ENCODE measurements at places on chromosomes 3 and 15.

GRCh38 chr3:62556121-62556815 is 182.9 kb upstream of the FEZF2 start:
- no peaks in the 10 kb centered on the region for H3K4me1 ChIP-seq
- no peak overlapping the region for H3K4me3 ChIP-seq
- H3K27me3 ChIP-seq: no peaks in the 10 kb centered on the region
- no peak for DNase-seq
- H3K36me3 ChIP-seq: no peaks in the 10 kb centered on the region

DNA sequence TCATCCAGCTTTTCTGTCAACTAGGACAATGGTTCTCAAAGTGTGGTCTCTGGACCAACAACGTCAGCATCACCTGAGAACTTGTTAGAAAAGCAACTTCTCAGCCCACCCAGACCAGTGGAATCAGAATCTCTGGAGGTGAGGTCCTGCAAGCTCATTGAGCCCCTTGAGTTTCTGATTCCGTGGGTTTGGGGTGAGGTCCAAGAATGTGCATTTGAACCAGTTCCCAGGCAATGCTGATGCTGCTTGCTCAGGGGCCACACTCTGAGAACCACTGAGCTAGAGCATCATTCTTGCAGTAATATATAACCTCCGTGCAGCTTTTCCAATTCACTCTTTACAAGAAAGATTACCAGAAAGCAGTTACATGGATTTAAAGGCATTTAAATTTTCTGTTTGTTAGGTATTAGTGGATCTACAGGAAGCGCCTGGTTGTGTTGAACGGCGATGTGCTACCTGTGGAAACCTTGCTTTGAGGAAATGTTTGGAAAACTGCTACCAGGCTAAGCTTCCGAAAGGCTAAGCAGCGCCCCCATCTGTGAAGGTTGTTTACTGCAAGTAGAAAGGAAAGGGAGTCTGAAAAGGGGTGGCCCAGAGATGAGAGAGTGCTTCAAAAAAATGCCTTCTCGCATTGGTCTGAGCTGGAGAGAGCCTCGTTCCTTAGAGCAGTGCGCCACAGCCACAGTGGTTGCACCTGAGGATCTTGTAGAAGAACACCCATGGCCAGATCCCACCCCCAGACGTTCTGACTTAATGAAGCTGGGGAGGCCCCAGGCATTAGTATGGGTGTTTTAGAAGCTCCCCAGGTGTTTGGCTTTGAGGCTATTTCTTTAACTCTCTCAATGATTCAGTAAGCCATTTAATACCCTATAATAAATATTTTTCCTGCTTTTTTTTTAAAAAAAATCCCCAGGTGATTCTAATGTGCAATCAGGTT is 50.0 kb downstream of the RLBP1 start:
- H3K27me3 ChIP-seq: no peaks in the 10 kb centered on the region
- DNase-seq: peak; percentile 71
- H3K27ac ChIP-seq: no peak overlapping the region
- H3K4me3 ChIP-seq: no peak overlapping the region

- H3K27ac ChIP-seq: no peak overlapping the region
- H3K36me3 ChIP-seq: no peaks in the 10 kb centered on the region
- no peaks in the 10 kb centered on the region for H3K4me1 ChIP-seq
- DNase-seq: no peak
Observed at GRCh38 chr3:24911076-24911475, 416.4 kb upstream of the THRB start.

- no peak overlapping the region for H3K27ac ChIP-seq
- DNase-seq: no peak
- no peaks in the 10 kb centered on the region for H3K36me3 ChIP-seq
- H3K4me1 ChIP-seq: no peaks in the 10 kb centered on the region
- no peak overlapping the region for H3K4me3 ChIP-seq
Observed at GRCh38 chr3:41888368-41889076, 73.4 kb downstream of the ULK4 start.

GRCh38 chr3:138705675-138706074 is 97.1 kb downstream of the FAIM start:
- no peaks in the 10 kb centered on the region for H3K36me3 ChIP-seq
- no peak overlapping the region for H3K4me3 ChIP-seq
- H3K27me3 ChIP-seq: no peaks in the 10 kb centered on the region
- H3K4me1 ChIP-seq: no peaks in the 10 kb centered on the region
- no peak for DNase-seq

GRCh38 chr3:143810953-143811265 is 37.4 kb downstream of the SLC9A9 start:
- no peak overlapping the region for H3K4me3 ChIP-seq
- H3K27me3 ChIP-seq: no peaks in the 10 kb centered on the region
- DNase-seq: no peak
- H3K4me1 ChIP-seq: no peaks in the 10 kb centered on the region
- H3K36me3 ChIP-seq: no peaks in the 10 kb centered on the region

GRCh38 chr15:28911310-28911931 is 25.6 kb downstream of the APBA2 start:
- no peaks in the 10 kb centered on the region for H3K27me3 ChIP-seq
- DNase-seq: no peak
- no peaks in the 10 kb centered on the region for H3K36me3 ChIP-seq

- no peak overlapping the region for H3K4me3 ChIP-seq
Observed at GRCh38 chr3:20136231-20136630, 49.8 kb downstream of the SGO1 start.

GRCh38 chr3:194852831-194853508 is 167.3 kb downstream of the FAM43A start:
- H3K4me3 ChIP-seq: no peak overlapping the region
- no peaks in the 10 kb centered on the region for H3K27me3 ChIP-seq
- H3K4me1 ChIP-seq: no peaks in the 10 kb centered on the region
- H3K27ac ChIP-seq: no peak overlapping the region
- DNase-seq: no peak

- H3K4me1 ChIP-seq: no peaks in the 10 kb centered on the region
- no peak for DNase-seq
- H3K27me3 ChIP-seq: no peaks in the 10 kb centered on the region
- H3K27ac ChIP-seq: no peak overlapping the region
Observed at GRCh38 chr3:13217736-13218540, 144.7 kb upstream of the IQSEC1 start.

GRCh38 chr3:72517336-72517735 is 330.9 kb downstream of the SHQ1 start:
- H3K4me3 ChIP-seq: no peak overlapping the region
- no peaks in the 10 kb centered on the region for H3K36me3 ChIP-seq
- no peaks in the 10 kb centered on the region for H3K4me1 ChIP-seq
- DNase-seq: no peak

GRCh38 chr15:70856884-70857561 is 3.1 kb upstream of the LARP6 start:
- no peak overlapping the region for H3K4me3 ChIP-seq
- no peaks in the 10 kb centered on the region for H3K27me3 ChIP-seq
- no peaks in the 10 kb centered on the region for H3K36me3 ChIP-seq
- H3K27ac ChIP-seq: peak overlapping the region; percentile 75
- H3K4me1 ChIP-seq: peaks cover 24% of the 10 kb centered on the region
- DNase-seq: peak; percentile 75

- H3K4me3 ChIP-seq: no peak overlapping the region
- no peak overlapping the region for H3K27ac ChIP-seq
- H3K4me1 ChIP-seq: peaks cover 12% of the 10 kb centered on the region
- DNase-seq: no peak
- H3K36me3 ChIP-seq: no peaks in the 10 kb centered on the region
Observed at GRCh38 chr15:89998141-89998661, 2.9 kb upstream of the ZNF710 start.

DNA sequence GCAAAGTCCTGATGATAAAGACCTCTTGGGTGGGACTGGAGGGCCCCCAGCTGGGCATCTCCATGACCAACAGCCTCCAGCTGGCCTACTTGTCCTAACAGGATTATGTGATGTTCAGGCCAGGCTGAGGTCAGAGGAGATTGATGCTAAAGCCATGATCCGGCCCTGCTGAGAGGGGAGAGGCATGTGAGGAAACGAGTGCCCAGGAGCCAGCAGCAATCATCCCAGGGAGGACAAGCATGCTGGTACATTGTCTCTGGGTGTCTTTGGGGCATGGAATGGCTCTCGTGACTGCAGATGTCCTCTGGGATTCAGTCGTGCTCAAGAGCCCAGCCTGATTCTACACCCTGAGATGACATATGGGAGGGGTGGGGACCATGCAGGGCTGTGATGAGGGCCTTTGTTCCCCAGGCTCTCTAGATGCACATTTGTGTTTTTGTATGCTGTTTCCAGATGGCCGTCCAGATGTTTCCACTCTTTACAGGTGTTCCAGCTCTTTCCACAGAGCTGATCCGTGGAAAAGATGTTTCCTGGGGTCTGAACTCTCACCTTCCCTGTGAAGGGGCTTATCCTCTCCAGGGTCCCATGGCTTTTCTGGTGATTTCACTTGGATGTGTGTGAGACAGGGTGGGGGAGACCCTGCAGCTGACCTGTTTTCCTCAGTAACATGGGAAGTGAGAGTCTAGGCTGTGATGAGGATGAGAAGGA is 20.2 kb downstream of the SLC24A1 start:
- no peaks in the 10 kb centered on the region for H3K27me3 ChIP-seq
- no peaks in the 10 kb centered on the region for H3K36me3 ChIP-seq
- no peak overlapping the region for H3K27ac ChIP-seq

DNA sequence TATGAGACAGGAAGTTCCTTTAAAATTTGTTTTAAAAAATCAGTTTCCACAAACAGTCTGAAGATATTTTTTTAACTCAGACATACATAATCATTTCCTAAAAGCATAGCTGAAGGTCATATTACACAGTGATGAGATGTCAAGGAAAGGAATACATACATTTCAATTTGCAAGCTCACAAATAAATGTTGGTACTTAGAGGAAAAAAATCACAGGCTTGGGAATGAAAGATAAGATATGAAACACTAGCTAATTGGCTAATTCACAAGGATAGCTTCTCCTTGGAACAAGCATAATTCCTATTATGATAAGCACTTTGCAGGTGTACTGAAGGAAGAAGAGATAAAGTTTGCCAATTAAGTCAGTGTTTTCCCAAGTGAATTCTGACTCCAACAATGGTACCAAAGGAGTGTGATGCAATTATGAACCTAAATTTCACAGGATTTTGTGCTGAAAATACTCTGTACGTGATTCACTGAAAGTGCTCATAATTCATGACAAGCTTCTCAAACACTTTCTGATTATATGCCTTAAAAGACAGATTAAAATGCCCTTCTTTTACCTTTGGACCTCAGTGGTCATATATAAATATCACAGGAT is 112.4 kb downstream of the FRMD5 start:
- no peak for DNase-seq
- H3K27me3 ChIP-seq: no peaks in the 10 kb centered on the region
- no peaks in the 10 kb centered on the region for H3K36me3 ChIP-seq
- H3K27ac ChIP-seq: peak overlapping the region; percentile 1
- no peak overlapping the region for H3K4me3 ChIP-seq
- peaks cover 17% of the 10 kb centered on the region for H3K4me1 ChIP-seq

DNA sequence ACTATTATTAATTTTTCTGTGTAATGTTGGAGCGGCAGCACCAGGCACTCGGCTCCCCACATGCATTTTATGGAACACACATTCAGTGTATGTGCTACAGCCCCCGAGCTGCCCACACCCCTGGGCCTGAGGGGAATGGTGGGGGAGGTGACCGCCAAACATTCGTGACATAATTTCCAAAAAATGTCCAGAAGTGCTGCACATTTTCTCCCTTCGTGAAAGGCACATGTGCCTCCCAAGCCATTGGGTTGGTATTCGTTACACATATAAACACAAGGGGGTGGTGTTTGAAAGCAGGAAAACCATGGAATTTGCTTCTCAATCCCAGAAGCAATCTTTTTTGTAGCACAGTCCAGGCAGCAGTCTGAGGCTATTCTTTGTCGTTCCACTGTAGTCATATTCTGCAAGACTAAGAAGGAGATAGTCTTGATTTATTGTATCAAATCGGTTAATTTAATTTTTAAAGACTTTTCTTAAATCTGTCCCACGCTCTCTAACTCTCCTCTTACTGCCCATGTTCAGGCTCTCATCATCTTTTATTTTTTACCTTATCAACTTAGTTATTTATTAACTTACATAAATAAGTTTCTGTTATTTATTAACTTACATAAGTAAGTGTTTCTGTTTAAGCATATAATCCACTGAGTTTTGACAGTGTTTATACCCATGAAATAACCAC is 39.2 kb upstream of the POLR2M start:
- H3K4me1 ChIP-seq: no peaks in the 10 kb centered on the region
- H3K27ac ChIP-seq: no peak overlapping the region
- no peak overlapping the region for H3K4me3 ChIP-seq
- peaks cover 8% of the 10 kb centered on the region for H3K27me3 ChIP-seq
- H3K36me3 ChIP-seq: no peaks in the 10 kb centered on the region
- peak; percentile 53 for DNase-seq

GRCh38 chr3:63067999-63068645 is 192.9 kb upstream of the CADPS start:
- no peaks in the 10 kb centered on the region for H3K4me1 ChIP-seq
- no peaks in the 10 kb centered on the region for H3K36me3 ChIP-seq
- DNase-seq: peak; percentile 49
- H3K4me3 ChIP-seq: no peak overlapping the region
- H3K27ac ChIP-seq: no peak overlapping the region
